ENCODE measurements at places on chromosomes 12 and 14.

DNA sequence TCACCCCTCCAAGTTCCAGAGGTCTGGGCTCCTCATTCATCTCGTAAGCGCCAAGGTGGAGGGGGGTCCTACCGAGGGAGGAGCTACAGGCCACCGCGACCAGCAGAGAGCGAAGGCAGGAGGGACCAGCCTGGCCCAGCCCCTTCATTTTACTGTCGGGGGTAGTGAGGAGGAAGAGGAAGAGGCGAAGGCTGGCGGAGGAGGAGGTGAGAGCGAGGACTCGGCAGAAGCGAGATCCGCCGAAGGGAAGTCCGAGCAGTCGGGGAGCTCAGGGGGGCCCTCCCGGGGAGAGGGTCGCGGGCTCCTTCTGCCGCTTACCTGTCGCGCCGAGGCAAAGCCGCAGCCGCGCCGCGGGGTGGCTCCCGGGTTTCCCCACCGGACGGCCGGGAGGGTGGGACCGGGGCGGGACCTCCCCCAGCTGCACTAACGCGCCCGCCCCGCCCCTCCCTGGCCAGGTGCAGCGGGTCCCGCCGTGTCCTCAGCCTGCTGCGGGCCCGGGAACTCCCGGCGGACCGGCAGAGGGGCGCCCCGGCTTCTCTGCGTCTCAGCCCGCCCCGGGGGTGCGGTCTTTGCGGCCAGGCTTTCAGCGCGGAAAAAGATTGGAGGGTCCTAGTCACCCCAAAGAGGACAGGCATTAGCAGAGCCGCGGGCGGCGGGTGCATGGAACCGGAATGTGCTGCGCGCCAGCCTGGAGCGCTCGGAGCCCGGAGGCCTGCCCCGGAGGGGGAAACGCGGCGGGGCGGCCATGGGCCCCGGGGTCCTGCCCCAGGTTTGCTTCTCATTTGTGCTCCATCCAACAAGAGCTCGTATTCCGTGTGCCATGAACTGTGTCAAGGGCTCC lies at the start of gene GALNT6:
TSS of gene GALNT6 (minus strand) at position 124 of the 841 bp plus-strand sequence. CDS start 11,625 bp downstream, outside the sequence.
- DNase-seq = peak; percentile 61

- no peak for DNase-seq
These were observed 520.7 kb downstream of the MED13L start for GRCh38 chr12:115756804-115757203.

GRCh38 chr14:85620947-85621346 lies 91.0 kb downstream of the FLRT2 start:
- DNase-seq = no peak

DNA sequence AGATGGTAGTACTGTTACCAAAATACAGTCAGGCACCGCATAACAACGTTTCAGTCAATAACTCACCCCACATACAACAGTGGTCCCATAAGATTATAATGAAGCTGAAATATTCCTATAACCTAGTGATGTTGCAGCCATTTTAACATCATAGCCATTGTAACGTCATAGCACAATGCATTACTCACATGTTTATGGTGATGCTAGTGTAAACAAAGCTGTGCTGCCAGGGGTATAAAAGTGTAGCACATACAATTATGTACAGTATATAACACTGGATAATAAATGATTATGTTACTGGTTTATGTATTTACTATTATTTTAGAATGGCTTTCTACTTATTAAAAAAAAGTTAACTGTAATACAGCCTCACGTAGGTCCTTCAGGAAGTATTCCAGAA lies 37.0 kb downstream of the GPR137C start:
- no peak for DNase-seq

DNA sequence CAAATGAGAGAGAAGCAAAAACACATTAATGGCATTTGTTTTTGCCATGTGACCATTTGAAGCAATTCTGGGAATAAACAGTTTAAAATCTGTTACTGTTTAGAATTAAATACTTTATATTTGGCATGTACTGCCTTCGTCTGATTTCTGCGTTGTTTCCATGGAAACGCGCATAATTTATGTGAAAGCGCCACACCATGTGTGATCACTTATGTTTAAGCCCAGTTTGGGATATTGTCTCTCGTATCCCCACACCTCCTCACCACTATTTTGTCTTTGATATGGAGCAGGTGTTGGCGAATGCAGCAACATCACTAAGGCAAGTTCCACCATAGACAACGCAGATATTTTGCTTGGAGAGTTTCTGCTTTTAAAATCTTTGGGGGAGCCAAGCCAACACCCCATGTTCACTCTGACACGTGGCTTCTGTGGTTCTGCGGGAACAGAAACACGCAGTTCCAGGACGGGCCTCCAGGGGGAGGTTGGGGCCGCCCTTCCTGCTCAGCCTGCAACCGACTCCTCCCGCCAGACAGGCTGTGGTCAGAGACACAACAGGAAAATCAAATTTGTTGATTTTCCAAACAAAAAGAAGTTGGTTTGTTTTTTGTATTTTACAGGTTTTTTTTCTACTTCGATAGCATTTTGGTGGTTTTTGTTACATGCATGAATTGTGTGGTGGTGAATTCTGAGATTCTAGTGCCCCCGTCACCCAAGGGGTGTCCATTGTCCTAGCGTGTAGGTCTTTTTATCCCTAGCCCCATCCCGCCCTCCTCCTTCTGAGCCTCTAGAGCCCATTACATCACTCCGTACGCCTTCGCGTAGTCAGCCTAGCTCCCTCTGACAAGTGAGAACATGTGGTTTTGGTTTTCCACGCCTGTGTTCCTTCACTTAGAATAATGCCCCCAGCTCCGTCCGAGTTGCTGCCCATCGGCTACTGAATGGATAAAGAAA lies 101.9 kb upstream of the SFSWAP start:
- DNase-seq = peak; percentile 61

DNA sequence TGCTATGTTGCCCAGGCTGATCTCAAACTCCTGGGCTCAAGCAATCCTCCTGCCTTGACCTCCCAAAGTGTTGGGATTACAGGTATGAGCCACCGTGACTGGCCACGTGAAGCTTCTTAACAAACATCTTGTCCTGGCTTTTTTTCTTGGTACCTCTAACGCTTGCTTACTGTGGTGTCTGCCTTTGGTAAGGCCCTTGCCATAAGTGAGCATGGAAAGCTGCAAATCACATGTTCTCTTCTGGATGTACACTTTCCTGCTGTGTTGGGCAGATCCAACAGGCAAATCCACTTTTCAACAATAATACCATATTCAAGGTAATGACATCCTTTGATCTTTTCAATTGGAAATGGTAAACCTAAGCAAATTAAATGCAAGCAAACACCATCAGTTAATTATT lies 54.6 kb downstream of the ARF6 start:
- no peak for DNase-seq

GRCh38 chr12:52708010-52708409 lies 4.7 kb upstream of the KRT77 start:
- DNase-seq = no peak

DNA sequence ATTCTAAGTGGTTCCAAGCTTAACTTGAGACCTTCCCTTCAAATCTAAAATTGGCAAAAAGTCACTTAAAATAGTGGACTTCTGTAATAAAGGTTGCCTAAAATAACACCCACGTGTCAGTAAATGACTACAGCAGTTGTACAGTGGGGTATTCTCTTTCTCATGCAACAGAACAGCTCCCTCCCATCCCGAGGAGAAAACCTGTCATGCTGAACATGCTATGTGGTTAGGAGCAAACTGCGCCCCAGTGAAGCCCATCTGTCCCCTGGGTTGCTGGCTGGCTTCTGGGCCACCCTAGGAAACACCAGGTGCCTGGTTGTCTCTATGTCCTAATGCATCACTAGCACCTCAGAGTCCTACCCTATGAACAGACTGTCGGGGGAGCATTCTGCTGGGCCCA lies 2.7 kb downstream of the BTBD6 start:
- no peak for DNase-seq

- no peak for DNase-seq
These were observed 125.2 kb downstream of the PAPOLA start for GRCh38 chr14:96627386-96627785.

DNA sequence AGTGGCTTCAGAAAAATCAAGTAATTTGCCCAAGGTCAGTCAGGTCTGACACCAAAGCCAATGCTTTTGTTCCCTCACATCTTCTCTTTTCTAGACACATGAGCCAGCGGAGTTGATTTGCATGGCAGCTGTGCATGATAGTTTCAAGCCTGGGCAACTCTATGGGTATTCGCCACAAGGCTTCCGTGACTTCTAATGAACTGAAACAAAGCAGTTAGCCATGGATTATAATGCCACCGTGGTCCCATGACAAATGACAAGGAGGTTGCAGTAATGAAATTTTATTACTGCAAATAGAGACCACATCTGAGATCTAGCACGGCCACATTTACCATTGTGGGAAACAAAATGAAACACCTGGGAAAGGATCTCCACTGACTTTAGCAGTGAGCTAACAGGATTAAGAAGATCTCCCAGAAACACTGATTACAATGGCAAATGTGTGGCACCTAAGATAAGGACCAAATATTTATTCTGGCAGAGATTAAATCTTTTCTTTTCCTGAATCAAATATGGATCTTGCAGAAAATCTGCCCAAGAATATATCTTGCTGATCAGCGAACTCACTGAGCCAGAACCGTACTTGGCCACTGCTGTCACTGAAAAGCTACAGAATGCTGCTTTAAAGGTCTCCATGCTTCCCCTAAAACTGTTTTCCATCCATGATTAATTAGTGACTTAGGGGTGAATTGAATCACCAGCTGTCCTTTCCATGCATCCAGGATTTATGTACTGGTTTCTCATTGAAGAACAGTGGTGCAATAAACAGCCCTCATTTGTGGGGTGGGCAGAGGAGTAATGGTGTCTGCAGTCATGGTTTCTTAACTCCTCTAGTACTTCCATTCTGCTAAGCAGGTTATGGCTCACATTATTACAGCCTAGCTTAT lies 551.0 kb downstream of the DIO2 start:
- no peak for DNase-seq

DNA sequence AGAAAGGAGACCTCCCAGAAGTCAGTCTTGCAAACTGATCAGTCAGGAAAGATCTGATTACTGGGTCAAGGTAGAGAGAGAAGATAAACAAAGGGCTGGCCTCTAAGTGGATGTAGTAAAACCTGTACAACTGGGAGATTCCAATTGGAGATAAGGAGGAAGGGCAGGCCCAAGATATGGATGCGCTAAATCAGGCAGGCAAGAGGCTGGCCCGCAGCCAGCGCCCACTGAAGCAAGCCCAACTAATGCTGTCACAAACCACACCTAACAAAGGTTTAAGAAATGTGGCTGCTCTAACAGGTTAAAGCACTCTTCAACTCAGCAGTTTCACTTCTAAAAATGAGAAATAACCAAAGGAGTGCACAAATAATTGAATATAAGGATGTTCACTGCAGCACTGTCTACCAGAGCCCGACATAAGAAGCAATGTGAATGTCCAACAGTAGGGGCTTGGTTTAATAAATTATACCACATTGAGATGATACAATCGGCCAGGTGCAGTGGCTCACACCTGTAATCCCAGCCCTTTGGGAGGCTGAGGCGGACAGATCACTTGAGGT lies 4.7 kb downstream of the GLTP start:
- no peak for DNase-seq

DNA sequence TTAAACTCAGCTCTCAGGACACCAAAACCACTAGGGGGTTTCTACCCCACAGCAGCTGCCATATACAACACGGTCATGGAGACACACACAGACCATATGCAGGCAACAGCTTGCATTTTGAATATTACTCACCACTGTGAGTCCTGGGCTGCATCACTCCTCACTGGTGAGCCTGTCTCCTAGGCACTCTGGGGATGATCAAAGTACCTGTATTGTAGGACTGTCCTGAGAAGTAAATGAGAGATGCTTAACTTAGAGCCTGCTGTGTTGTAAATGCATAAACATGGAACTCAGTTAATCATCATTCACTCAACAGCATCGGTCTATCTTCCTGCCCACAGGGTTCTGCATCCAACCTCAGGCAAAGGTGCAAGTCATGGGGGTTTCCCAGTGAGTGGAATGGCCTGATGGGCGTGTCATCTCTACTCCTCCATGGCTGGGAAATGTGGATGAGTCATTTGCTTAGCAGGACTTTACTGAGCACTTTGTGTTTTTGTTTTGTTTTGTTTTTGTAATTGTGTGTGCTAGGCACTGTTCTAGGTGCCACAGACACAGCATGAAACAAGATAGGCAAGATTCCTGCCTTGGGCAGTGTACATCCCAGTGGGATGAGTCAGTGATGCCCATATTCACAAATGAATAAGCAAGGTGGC lies 1141.2 kb upstream of the TMEM132C start:
- peak; percentile 38 for DNase-seq

GRCh38 chr14:63174760-63175191 lies 29.5 kb upstream of the RHOJ start:
- DNase-seq = no peak

DNA sequence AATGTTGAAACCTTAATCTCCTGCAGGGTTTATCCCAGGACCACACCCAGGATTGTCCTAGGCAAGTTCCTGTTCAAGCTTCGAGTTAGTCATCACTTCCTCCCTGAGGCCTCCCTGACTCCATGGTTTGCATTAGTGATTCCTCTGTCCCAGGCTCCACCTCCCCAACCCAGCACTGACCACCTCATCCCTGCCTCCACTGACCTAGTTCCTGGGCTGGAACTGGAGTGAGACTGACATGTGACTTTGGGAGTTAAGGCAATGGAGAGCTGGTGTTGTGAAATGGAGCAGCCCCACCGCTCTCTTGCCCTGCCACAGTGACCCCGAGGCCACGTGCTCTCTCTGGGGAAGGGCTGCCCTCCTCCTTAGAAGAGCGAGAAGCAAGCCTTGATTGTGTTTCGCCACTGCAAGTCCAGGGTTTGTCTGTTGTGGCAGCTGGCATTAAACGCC lies 15.8 kb upstream of the DTX1 start:
- DNase-seq = no peak

DNA sequence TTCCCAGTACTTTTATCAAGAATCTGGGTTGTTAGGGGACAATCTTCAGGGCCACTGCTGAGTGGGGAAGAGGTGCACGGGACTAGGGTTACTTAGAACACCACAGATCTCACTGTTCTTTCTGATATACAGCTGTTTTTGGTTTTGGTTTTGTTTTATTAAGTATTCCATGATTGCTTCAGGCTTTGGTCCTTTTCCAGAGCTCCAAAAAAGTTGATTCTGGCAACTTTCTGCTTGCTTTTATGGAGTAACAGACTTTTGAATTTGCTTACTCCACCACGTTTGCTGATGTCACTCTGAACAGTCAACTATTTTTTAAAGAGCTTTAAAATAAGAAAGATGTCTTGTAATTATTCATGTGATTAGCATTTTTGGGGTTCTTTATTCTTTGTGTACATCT lies 368.1 kb upstream of the FOXG1 start:
- DNase-seq = no peak

- DNase-seq = no peak
These were observed 50.7 kb downstream of the A2M start for GRCh38 chr12:9064815-9065606.

Data from stimulated activated CD4-positive, alpha-beta T cell treated with anti-CD3 and anti-CD28 coated beads, Interleukin-2, amount 100 ng/mL, for 48 hours (primary cell).